Stimulated activated CD4-positive, alpha-beta T cell treated with anti-CD3 and anti-CD28 coated beads, Interleukin-1b, Interleukin-23, amount 100 ng/mL, for 4 hours (primary cell): ENCODE measurements at places on chromosomes 3 and 15.
A peak's percentile ranks its signal among the peaks of the same experiment; 100 is the strongest.

GRCh38 chr3:125141596-125142419 lies 70.7 kb downstream of the SLC12A8 start:
- peak; percentile 55 for DNase-seq

GRCh38 chr3:19866751-19867347 lies 67.2 kb downstream of the EFHB start:
- no peak for DNase-seq

DNA sequence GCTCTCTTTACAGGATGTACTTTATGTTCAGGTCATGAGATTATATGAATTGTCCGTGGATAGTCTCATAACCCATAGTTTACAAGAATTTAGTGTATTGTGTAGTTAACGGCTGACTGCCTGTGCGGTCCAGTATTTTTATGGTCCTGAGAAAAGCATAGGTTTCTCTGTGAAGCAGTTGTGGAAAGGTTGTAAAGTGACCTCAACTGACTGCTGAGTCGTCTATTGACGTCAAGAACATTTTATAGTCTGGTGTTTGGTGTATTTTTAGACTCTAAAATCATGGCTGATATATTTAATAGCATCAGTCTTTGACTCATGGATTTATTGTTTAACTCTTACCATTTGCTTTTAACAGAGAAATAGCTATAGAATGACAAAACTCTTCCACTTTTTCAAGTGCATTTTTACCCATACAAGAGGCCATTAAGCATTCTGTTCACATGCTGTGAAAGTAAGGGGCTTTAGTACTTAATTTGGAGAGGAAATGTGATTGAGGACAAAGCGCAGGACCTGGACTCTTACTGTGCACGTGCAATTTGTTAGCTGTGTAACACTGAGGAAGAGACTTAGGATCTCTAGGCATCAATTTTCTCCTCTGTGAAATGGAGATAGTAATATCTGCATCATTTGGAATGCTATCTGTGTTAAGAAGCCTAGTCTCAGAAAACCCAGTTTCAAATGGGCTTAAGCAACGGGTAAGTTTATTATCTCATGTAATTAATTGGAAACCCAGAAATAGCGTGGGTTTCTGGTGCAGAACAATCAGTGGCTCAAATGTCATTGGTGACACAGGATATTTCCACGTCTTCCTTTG lies 240.8 kb downstream of the NFKBIZ start:
- no peak for DNase-seq

DNA sequence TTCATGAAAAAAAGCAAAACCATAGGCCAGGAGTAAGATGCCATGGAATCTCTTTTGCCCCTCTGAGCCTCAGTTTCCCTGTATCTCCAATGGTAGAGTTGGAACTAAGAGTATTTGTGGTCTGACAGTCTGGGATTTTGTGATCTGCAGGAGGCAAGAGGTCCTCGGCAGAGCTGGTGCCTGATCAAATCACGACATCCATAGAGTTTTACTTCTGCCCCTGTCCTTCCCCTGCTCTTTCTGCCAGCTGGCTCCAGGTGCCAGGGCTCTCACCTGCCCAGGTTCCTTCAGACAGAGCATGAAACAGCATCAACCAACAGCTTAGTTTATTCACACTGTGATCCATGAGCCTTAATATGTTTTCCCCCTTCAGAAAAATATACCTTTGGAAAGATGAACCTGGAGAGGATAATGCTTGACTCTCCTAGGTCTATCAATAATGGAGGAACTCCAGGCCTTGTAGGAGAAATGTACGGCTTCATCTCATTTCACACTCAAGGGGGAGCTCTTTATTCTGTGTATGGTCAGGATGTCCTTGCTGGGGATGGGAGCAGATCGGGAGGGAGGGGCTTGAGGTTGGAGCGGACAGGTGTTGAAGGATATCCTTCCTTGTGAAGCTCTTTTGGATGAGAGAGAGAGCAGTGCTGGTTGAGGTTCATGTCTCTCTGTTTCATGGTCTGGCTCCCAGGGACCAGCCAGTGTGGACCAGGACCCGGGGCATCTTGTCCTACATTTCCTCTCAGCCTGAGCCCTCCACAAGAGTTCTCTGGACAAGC lies 309.9 kb downstream of the RPLP1 start:
- DNase-seq, result no peak

DNA sequence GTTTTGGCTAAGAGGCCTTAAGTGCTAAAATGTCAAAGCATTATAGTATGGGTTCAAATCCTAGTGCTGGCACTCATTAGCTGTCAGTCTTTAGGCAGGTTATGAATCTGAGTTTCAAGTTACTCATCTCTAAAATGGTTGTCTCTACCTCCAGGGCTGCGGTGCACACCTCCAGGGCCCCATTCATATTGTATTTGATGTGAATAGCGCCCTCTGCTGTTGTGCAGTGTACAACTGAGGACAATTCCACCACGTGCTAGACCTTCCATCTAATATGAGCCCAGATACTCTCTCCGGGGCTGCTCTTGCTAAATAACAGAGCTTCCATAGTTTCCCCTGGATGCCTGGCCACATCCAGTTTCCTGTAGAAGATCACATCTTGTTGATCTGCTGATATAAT lies 54.3 kb downstream of the OXNAD1 start:
- DNase-seq, result peak; percentile 61

DNA sequence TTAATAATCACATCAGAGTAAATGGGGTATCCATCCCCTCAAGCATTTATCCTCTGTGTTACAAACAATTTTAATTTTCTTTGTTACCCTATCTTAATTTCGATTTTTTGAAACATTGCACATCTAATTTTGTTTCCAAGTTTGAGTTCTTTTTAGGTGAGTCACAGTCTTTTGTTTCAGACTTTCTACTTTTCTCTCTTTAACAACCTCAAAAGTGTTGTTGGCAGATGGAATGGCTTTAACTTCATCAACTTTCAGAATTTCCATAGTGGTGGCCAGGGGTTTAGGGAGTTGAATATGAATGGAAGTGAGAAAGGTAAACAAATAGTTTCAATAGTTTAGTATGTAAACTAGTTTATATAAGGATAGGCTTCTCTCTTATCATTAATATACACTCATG lies 223.0 kb upstream of the MLF1 start:
- no peak for DNase-seq

DNA sequence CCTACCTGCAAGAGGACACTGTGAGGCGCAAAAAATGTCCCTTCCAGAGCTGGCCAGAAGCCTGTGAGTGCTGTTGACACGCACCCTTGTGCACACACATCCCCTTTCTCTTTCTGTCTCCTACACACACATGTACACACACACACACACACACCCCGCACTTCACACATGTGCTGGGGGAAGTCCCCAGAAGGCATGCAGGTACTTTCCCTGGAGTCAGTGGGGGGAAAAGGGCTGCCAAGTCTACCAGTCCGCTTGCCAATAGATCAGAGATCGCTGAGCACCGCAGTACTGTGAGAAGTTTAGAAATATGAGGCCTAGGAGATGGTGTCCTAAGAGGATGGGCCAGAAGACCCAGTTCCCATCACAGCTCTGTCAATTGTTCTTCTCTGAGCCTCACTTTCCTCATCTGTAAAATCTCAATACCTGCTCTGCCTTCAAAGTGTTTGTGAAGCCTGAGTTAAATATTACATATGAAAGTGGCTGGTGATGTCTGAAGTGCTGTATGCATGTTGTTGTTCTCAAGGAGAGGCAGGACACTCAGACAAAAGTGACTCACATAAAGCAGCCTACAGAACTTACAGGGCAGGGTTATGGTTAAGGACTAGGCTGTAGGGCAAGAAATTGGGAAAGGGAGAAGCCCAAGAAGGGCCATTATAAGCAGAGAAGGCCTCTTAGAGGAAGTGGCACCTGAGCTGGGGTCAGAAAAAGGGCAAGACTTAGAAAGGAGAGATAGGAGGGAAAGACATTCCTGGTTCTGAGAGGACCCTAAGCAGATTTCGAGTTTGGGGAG lies 6.8 kb downstream of the IL17RE start:
- DNase-seq, result no peak

GRCh38 chr3:194584866-194585265 lies 48.4 kb downstream of the TMEM44 start:
- no peak for DNase-seq

- DNase-seq, result no peak
Measured at GRCh38 chr3:32453346-32453745, 49.3 kb downstream of the CMTM6 start.

DNA sequence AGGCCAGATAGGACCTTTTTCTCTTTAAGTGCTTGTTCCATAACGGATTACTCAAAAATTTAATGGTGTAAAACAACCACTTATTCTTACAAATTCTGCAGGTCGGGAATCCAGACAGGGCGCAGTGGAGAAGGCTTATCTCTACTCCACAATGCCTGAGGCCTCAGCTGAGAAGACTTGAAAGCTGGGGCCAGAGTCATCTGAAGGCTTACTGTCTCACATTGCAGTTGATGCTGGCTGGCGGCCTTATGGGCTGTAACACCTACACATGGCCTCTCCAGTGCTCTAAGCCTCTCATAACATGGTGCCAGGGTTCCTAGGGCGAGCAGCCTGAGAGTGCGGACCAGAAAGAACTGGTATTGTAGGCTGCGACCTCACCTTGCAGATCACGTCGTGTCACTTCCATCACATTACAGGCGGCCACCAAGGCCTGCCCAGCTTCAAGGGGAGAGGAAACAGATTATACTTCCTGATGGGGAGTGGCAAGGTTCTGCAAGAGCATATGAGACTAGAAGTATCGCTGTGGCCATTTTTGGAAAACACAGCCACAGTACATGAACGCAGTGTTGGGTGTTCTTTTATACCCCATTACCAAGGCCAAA lies 32.4 kb downstream of the CMTM7 start:
- no peak for DNase-seq

- no peak for DNase-seq
Measured at GRCh38 chr15:39095218-39095879, 485.5 kb upstream of the THBS1 start.

GRCh38 chr15:78047761-78048627 lies 29.5 kb downstream of the TBC1D2B start:
- DNase-seq, result no peak

GRCh38 chr3:104347291-104347690 lies 1019.4 kb upstream of the ALCAM start:
- no peak for DNase-seq

GRCh38 chr3:33665294-33665693 lies 52.8 kb downstream of the CLASP2 start:
- DNase-seq, result no peak
